ENCODE measurements at places on chromosomes 5 and 9.

DNA sequence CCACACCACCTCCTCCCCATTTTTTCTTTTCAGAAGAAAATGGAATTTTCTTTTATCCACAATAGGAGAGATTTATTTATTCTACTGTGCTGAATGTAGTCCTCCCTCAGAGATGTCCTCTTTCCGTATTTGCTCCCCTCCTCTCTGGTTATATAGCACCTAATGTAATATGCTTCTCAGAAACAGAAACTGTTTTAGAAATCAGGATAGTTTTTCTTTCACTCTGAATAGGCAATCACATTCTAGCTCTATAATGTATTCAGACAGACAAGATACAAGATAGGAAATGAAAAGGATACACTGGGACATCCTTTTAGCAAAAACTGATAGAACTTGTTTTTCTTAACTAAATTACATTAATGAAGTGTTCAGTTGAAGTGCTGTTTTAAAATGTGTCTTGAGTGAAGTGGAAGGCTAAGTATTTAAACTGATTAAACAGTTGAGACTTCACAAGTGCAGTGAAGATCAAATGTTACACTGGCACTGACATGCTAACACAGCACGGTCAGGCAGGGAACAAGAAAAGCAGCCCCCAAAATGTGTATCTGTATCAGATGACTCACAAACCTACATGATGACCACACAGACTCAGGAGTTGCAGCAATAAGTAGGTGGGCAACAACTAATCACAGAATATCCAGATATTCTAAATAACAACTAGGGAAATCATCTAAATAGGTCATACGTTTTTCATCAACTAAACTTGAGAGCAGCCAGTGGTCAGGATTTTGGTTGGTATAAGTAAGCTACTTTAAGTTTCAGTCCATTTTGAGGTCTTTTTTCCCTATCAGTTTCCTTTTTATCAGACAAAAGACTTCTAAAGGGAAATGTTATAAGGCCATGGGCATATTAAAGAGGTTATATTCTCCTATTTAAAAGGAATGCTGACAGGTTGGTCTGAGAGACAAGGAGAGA, 260.4 kb downstream of the MLLT3 start:
- DNase-seq: no peak

DNA sequence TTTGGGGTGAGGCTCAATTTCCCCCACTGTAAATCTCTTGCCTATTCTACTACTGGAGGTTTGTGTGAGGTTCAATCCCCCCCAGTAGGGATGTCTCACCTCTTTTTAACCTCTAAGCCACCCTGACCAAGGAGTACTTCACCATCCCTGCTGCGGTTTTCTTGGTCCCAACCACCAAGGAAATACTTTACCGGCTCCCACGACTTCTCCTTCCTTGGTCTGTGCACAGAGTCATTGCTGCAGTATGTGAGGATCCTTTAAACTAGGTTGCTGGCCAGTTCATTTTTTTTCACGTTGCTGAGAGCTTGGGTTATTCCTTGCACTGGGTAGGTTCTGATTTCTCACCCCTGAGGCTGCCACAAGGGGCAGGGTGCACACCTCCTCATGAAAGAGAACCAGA, 22.5 kb upstream of the HMGCS1 start:
- DNase-seq: no peak

- no peak for DNase-seq
These were observed 108.2 kb downstream of the HTR1A start for GRCh38 chr5:63854076-63854475.

DNA sequence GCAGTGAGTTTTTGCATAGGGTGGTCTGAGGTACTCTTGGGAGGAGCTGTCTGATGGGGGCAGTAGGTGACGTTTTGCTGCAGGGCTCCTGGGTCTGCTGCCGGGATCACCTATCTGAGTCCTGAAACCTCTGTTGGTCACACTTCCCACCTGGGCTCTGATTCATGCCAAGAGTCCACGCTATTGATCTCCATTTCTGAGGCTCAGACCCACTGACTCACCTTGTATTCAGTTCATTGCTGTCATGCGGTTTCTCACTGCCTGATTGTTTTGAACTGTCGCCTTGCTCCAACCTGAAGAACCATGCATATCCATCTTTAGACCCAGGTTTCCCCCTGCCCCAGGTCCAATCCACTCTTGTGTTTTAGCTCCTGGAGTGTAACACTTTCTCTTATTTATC, 101.3 kb downstream of the NPR3 start:
- DNase-seq: no peak
